Fibroblast of upper back skin (primary cell): ENCODE measurements at places on chromosomes 5 and 9.
A peak's percentile ranks its signal among the peaks of the same experiment; 100 is the strongest.

GRCh38 chr9:131714161-131714646, 25.7 kb downstream of the RAPGEF1 start:
- DNase-seq, result peak; percentile 58

GRCh38 chr5:75640395-75640794, 29.1 kb downstream of the ANKDD1B start:
- peak; percentile 90 for DNase-seq

- DNase-seq, result no peak
Measured at GRCh38 chr5:106401561-106401960, 1269.2 kb downstream of the EFNA5 start.

DNA sequence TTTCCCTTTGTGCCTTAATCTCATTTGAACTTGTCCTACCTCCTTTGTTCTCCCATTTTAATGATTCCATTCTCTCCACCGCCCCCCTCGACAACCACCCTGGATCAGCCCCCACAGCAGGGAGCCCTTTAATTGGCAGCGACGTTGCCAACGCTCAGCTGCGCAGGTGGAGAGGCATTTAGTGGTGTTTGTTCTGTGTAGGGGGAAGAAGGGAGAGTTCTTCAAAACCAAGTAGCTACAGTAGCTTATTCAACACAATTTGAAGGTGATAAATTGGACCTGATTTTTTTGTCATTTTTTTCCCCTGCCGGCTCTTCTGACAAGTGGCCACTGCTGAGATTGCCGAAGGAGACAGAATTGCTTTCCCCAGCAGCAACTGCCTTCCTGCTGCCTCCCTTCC, 499.1 kb downstream of the CDK5RAP2 start:
- DNase-seq, result no peak

GRCh38 chr9:79668956-79669355, 97.2 kb downstream of the TLE4 start:
- no peak for DNase-seq

DNA sequence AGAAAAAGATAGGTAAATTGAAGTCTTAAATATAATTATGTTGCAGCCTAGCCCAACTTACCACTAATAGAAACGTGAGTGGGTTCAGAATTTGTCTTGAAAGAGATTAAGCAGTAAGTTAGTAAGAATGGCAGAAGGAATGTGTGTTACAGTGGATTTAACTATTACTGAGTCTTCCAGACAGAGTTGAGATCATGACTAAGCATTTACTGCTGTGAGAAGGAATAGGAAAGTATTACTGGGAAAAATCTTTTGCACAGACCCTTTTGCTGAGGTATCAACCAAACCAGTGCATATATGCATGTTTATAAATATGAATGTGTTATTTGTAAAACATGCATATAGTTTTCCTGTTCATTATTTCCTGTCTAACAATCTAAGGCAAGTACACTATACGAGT, 112.8 kb upstream of the EFNA5 start:
- DNase-seq, result peak; percentile 45

DNA sequence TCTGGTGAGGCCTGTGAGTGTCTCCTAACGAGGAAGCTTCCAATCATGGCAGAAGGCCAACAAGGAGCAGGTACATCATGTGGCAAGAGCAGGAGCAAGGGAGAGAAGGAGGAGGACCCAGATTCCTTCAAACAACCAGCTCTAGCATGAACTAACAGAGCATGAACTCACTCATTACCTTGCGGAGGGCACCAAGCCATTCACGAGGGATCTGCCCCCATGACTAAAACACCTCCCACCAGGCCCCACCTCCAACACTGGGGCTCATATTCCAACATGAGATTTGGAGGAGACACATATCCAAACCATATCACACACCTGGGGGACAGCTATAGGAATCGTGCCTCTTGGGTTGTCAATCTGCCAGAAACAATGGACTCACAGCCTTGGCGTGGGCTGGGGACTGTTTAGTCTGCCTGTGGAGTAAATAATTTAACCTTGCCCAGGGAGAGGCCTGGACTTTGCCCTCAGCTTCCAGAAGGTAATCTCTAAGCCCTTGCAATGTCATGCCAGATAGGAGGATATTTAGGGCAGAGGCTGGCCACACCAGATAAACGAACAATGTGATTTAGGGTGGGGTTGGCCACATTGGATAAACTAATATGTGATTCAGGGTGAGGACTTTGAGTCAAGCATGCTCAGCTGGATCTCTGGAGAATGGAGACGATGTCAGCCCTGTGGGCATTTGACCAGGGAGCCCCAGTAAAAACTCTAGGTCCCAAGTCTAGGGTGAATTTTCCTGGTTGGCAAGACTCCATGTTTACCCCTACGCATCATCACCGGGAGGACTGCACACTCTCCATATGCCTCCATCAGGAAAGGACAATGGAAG, 13.6 kb upstream of the VDAC1 start:
- DNase-seq, result no peak

GRCh38 chr9:112856843-112857242, 33.8 kb downstream of the SLC46A2 start:
- DNase-seq, result no peak
